ENCODE measurements at places on chromosomes 1 and 21. TPM values are rescaled to one million over a fixed set of nuclear protein-coding genes. Genes with fewer than 3 reads are reported as not detected.

Gene BNIPL
- 0.43 TPM for total RNA-seq

Gene NUDT17
- 2.9 TPM for total RNA-seq

Gene PCP4
- total RNA-seq: 3.0 TPM

- DNase-seq: no peak
These were observed 127.8 kb downstream of the GABPA start for GRCh38 chr21:25862596-25862995.

DNA sequence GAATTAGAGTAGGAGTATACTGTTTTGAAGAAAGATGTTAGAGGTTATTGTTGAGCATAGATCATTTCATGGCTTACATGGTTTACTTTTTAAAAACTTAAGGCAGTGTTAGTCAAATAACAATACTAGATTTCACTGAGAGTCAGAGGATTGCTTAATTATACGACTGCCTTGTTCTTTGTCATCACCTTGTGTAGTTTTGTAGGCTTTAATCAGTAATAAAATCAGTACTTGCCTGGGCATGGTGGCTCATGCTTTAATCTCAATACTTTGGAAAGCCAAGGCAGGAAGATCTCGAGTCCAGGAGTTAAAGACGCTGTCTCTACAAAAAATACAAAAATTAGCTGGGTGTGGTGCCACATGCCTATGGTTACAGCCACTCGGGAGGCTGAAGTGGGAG, 41.3 kb upstream of the GPR52 start:
- DNase-seq: no peak

Gene TINAGL1
- 268 TPM for total RNA-seq

DNA sequence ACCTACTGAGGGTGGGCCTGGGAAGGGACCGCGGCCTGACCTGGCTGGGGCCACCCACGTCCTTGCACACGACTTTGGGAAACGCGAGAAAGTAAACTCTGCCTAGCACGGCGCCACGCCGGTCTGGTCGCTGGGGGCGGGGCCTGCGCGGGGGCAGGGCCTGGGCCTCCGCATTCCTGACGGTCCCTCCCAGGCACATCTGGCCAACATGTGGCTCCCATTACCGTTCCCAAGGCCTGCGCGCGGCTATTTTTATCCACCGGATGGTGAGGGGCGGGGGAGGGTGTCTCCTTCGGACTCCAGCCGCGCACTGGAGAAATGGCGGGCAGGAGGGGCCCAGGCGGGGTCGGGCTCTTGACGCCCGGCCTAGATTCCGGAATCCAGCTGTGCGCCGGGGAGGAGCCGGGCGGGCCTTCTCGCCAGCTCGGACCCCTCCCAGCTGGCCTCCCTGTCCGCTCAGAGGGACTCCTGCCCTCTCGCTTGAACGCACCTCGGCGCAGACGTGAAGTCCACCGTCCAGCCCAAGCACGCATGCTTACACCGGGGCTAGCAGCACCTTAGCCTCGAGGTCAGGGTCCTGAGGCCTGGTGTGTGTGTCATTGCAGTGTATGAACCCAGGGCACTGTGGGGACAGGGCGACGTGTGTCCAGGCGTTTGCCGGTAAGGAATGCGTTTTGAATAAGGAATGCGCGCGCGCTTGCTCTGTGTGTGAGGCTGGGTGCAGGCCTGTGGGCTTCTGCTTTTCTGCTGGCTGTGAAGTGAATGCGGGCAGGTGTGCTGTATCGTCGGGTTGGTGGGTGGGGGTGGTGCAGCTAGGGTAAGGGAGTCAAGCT, 2.1 kb downstream of the EVA1B start:
- DNase-seq: peak; percentile 87

DNA sequence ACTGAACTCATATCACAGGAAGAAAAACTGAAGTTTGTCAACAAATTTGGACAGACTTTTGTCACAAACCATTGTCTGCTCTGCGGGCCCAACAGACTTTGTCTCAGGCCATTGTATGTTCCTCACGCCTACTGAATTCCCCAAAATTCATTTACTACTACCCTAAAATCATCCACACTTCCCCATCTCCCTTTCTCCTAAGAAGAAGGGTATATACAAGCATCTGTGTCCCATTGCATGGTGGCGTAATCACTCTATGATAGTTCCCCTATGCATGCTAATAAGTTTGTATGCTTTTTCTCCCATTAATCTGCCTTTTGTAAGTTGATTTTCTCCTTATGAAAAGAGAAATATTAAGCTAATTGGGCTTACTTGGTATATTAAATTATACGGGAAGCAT, 54.9 kb upstream of the ATF3 start:
- no peak for DNase-seq

DNA sequence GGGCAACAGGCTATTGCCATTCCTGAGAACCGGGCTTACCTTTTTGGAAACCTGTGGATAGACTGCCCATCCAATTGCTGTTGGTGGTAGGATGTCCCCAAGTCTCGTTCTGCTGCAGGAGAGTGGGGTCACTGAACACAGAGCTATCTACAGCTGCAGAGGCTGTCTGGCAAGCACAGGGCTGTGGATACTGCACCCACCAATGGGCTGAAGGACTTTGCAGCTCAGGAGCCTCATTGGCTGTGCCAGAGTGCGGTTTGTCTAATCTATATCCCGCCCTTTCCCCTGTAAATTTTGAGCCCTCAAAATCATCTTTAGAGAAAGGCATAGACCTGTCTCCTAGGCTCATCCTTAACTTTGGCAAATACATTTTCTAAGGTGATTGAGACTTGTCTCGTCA, 15.3 kb downstream of the RNF187 start:
- no peak for DNase-seq

- no peak for DNase-seq
These were observed 34.6 kb downstream of the RUNX1 start for GRCh38 chr21:35014302-35015041.

DNA sequence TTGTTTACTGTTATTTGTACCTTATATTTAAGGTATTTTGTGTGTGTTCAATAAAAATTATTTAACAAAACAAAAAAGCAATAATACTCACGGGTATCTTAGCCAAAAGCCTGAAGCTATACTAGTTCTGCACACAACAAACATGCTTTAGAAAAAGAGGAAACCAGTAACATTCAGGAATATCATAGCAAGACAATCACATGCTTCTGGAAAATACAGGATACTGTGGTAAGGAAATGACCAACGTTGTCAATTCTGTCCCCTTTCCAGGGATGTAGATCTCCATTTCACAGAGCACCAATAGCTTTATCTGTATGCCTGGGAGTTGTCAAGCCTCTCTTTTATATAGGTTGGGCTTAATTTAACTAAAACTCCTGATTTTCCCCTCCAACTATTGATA, 288.4 kb downstream of the SMYD3 start:
- no peak for DNase-seq

GRCh38 chr1:155134322-155134721, 1.3 kb upstream of the SLC50A1 start:
- DNase-seq: no peak

DNA sequence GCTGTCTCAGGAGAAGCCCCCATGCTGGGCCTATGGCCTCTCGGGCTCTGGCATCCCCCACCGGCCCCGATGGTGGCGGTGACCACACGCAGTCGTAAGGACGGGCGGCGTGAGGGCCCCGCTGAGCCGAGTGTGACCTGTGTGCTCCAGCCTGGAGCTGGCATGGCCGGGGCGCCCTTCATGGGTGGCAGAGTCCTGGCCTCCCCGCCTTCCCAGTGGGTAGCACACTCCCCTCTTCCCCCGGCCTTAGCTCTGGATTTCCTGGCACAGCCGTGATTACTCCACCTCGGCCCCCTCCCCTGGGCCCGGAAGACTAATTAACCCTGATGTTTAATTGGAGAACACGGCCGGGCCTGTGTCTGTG, 44.6 kb downstream of the SLX9 start:
- DNase-seq: peak; percentile 42

Gene NTRK1
- total RNA-seq: 2.5 TPM

DNA sequence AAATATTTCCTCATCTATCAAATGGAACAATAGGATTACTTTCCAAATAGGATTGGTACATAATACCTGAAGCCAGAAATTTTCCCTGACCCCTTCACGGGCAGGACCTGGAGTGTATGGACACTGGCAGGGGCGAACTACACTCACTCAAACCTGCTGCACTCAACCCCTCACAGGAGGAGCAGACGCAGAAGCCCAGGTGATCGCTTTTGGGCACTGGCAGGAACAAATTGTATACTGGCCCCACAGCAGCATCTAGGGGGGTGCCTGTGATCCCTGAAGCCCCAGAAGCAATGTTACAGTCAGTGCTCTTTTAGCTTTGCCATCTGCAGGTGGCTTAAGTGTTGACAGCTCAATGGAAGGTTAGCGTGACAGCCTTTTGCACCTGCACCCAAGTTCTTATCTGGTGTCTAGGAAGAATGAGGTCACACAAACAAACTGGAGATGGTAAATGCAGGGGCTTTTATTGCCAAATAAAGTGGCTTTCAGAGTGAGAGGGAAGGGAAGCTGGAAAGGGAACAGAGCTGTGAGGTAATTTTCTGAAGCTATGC, 199.2 kb upstream of the NEGR1 start:
- DNase-seq: no peak

- DNase-seq: no peak
These were observed 8.5 kb upstream of the PINK1 start for GRCh38 chr1:20624709-20625108.

Gene PTCH2
- 0.30 TPM for total RNA-seq

- DNase-seq: no peak
These were observed 674.5 kb downstream of the MATN1 start for GRCh38 chr1:30048905-30049304.

- peak; percentile 16 for DNase-seq
These were observed 38.2 kb downstream of the SLC19A1 start for GRCh38 chr21:45504021-45504515.

Gene PLA2G2F
- total RNA-seq: not detected

Gene TBX15
- 0.43 TPM for total RNA-seq

DNA sequence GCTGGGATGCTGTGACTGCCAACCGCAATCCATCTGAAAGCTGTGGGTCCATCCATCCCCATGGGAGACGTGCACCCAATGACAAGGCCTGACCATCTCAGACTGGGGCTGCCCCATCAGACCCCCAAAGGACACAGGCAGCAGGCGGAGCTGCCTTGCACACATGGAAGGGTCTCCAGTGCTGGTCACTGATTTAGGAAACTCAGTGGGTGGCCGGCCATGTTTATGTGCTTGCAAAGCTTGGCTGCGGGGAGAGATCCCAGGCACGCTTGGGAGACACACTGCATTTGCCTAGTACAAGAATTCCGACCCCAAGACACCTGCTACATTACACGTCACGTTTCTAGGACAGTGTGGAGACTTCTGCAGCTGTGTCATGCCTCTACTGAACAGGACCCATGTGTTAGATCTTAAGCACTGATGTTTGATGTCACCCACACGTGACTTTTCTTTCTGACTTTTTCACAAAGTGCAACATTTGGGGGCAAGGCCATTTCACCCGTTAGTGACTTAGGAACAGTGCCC, 181.4 kb downstream of the CLIC6 start:
- DNase-seq: no peak

- no peak for DNase-seq
These were observed 346.7 kb upstream of the ADGRL4 start for GRCh38 chr1:79353224-79353623.

Data from Right ventricle myocardium superior (tissue), 1 donor.